ENCODE measurements at places on chromosomes 1 and 21. TPM values are rescaled to one million over a fixed set of nuclear protein-coding genes. Genes with fewer than 3 reads are reported as not detected.

The LIN28A gene
- not detected for total RNA-seq

The PIK3R3 gene
- total RNA-seq = 2.2 TPM

The SPRR2E gene
- total RNA-seq = not detected

The RIIAD1 gene
- not detected for total RNA-seq

The SUSD4 gene
- total RNA-seq = 1.1 TPM

The KCNE2 gene
- 0.31 TPM for total RNA-seq

The KCNC4 gene
- 8.6 TPM for total RNA-seq

The CYP4A22 gene
- total RNA-seq = not detected

The CRYBG2 gene
- 1.0 TPM for total RNA-seq

The CFAP126 gene
- not detected for total RNA-seq

The RGS18 gene
- total RNA-seq = 0.09 TPM

The SETD4 gene
- total RNA-seq = 16.7 TPM

The ANKRD34A gene
- 5.4 TPM for total RNA-seq
